Dermis lymphatic vessel endothelial cell (primary cell): ENCODE measurements at places on chromosomes 11 and 22. TPM values are rescaled to one million over a fixed set of nuclear protein-coding genes. Genes with fewer than 3 reads are reported as not detected.

Gene CSF2RB
- total RNA-seq: 1.5 and 3.4 TPM in 2 replicates

Gene CYP2R1
- total RNA-seq: 8.6 and 9.1 TPM in 2 replicates

Gene LMO1
- total RNA-seq: not detected in 2 replicates

Gene TRAF6
- total RNA-seq: 10.6 and 10.7 TPM in 2 replicates
